ENCODE measurements at places on chromosomes 6 and 20.

DNA sequence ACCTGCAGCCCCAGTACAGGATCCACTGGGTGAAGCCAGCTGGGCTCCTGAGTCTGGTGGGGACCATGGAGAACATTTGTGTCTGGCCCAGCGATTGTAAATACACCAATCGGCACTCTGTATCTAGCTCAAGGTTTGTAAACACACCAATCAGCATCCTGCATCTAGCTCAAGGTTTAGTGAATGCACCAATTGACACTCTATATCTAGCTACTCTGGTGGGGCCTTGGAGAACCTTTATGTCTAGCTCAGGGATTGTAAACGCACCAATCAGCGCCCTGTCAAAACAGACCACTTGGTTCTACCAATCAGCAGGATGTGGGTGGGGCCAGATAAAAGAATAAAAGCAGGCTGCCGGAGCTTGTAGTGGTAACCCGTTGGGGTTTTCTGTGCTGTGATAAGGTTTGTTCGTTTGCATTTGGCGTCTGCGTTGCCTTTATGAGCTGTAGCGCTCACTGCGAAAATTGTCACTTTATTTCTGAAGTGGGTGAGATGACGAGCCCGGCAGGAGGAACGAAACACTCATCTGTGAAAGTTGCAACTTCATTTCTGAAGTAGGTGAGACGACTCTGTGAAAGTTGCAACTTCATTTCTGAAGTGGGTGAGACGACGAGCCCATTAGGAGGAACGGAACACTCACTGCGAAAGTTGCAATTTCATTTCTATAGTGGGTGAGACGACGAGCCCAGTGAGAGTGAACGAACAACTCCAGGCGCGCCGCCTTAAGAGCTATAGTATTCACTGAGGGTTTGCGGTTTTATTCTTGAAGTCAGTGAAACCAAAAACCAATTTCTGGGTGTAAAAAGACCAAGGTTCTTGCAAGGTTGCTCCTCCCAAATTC lies 31.1 kb downstream of the SERPINB6 start:
- no peak for DNase-seq

DNA sequence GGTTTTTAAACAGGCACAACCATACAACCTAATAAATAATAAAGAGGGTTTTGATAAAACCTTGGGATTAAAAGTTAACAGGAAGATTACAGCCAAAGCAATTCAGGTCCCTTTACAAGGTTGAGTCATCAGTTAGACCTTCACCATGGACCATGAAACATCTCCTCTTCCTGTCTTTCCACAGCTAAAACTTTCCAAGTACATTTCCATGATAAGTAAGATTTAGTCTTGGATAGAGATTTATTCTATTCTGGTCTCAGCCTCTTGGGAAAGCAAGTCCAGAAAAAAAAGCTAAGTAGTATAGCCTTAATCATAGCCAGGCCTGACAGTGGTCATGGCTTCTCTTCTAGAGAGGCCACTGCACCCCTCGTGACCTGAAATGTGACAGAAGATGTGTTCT lies 2.9 kb upstream of the PRSS35 start:
- no peak for DNase-seq

DNA sequence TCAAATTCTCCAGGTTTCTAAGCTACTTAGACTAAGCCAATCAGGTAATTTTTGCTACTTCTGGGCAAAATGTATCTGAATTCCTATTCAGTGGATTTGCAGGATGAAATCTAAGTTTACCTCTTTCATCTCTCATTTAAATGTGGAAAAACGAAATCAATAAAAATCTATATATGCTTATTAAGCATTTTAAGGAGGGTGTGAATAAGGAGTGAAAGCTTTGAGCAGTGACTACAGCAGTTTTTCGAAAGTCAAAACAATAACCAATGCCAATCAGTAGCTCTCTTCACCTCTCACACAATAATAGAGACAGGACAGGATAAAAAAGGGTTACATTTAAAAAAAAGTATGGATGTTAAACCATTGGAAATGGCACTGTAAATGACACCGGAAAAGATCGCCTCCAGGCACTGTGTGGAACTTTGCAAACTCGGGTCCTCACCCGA lies 476 bp upstream of the BCKDHB start:
- DNase-seq, result no peak

- DNase-seq, result no peak
Measured at GRCh38 chr20:4091490-4092479, 76.4 kb upstream of the RNF24 start.

- DNase-seq, result no peak
Measured at GRCh38 chr20:63226042-63226943, 9.4 kb upstream of the BIRC7 start.

- DNase-seq, result no peak
Measured at GRCh38 chr20:34946661-34947060, 8.9 kb downstream of the GSS start.

GRCh38 chr6:118859517-118860064 lies 34.4 kb upstream of the ASF1A start:
- DNase-seq, result no peak

GRCh38 chr6:72616406-72617015 lies 5.4 kb upstream of the KCNQ5 start:
- DNase-seq, result no peak

DNA sequence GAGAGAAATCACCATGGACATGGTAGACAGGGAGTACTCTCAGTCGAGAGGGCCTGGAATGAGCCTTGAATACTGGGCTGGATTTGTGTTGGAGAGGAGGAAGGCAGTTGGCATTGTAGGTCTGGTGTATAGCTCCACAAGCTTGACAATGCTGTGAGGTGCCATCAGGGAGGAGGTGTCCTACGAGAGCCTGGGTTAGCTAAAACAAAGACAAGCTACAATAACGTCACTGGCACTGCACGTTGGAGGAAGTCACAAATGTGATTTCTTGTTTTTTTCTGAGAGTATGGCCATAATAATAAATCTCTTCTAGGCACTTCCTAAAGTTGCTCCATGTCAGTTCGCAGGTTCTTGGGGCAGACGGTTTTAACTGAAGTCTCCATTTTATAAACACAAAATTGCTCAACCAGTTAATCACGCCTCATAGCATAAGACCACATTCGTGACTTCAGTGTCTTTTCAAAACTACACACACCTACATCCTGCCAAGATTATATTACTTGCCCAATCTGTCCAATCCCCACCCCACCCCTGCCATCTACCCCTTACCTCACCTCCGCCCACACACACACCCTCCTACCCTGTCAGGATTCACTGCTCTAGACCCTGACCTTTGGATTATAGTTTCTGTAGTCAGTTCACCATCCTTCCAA lies 4.4 kb upstream of the HLA-DMB start:
- DNase-seq, result no peak

GRCh38 chr6:134911547-134911946 lies 38.4 kb downstream of the ALDH8A1 start:
- DNase-seq, result no peak

GRCh38 chr6:35457907-35458306 lies 5.8 kb downstream of the FANCE start:
- DNase-seq, result no peak

- DNase-seq, result no peak
Measured at GRCh38 chr6:7249946-7250643, 62.9 kb downstream of the SSR1 start.

GRCh38 chr6:80003826-80004172 lies 650 bp upstream of the TTK start:
- no peak for DNase-seq

GRCh38 chr6:137493218-137494038 lies 766 bp downstream of the OLIG3 start:
- DNase-seq, result no peak

- DNase-seq, result no peak
Measured at GRCh38 chr6:129751384-129751783, 41.4 kb upstream of the ARHGAP18 start.

- DNase-seq, result no peak
Measured at GRCh38 chr6:29527126-29527525, 32.4 kb downstream of the UBD start.

GRCh38 chr20:47667531-47668312 lies 117.6 kb downstream of the SULF2 start:
- no peak for DNase-seq

- no peak for DNase-seq
Measured at GRCh38 chr6:3799719-3800118, 48.2 kb upstream of the PXDC1 start.

Data from NCI-H1048 (cell line).